ENCODE measurements at places on chromosomes 11 and 22. TPM values are rescaled to one million over a fixed set of nuclear protein-coding genes. Genes with fewer than 3 reads are reported as not detected.

The POU2AF1 gene
- total RNA-seq = not detected

The PRG3 gene
- not detected for total RNA-seq

The TPBGL gene
- total RNA-seq = not detected

The ARCN1 gene
- total RNA-seq = 140 TPM

The CAPN5 gene
- 9.5 TPM for total RNA-seq

The MIOX gene
- total RNA-seq = not detected

The RAB3IL1 gene
- 4.3 TPM for total RNA-seq

The TECTA gene
- 0.28 TPM for total RNA-seq

The MYEOV gene
- 0.74 TPM for total RNA-seq

The SLC22A8 gene
- not detected for total RNA-seq

The ANGPTL5 gene
- under 0.01 TPM for total RNA-seq

The SYCE3 gene
- total RNA-seq = 0.37 TPM

The MYRF gene
- total RNA-seq = under 0.01 TPM

The SLC22A25 gene
- total RNA-seq = not detected

The ANO1 gene
- 0.14 TPM for total RNA-seq

The EHF gene
- total RNA-seq = 0.09 TPM

The PNPLA5 gene
- total RNA-seq = not detected

The CTNND1 gene
- total RNA-seq = 86.3 TPM

The TREH gene
- not detected for total RNA-seq

The RFPL2 gene
- total RNA-seq = not detected

The DGCR6 gene
- 0.71 TPM for total RNA-seq

The KCNJ1 gene
- total RNA-seq = not detected

The HBE1 gene
- 0.14 TPM for total RNA-seq

The TBX1 gene
- not detected for total RNA-seq

The CABP4 gene
- not detected for total RNA-seq

The ABCC8 gene
- total RNA-seq = not detected

The SHANK2 gene
- 3.6 TPM for total RNA-seq

The HOATZ gene
- not detected for total RNA-seq

The RAG2 gene
- total RNA-seq = not detected

The FXYD6 gene
- total RNA-seq = not detected

The DLG2 gene
- total RNA-seq = 0.85 TPM

The RIC3 gene
- total RNA-seq = not detected

The PKNOX2 gene
- 0.92 TPM for total RNA-seq

The CCDC116 gene
- total RNA-seq = 0.18 TPM
